Mesangial cell (primary cell): ENCODE measurements at places on chromosomes 13 and 19. TPM values are rescaled to one million over a fixed set of nuclear protein-coding genes. Genes with fewer than 3 reads are reported as not detected.

The SIGLEC10 gene
- not detected in 2 replicates for total RNA-seq

The OLFM2 gene
- 0.65 and 1.5 TPM in 2 replicates for total RNA-seq

The PINLYP gene
- total RNA-seq, result 1.3 and 4.6 TPM in 2 replicates

The KLF2 gene
- total RNA-seq, result 1.3 and 3.4 TPM in 2 replicates

The LRRC4B gene
- 0.25 and 0.33 TPM in 2 replicates for total RNA-seq

The C2CD4C gene
- total RNA-seq, result under 0.01 TPM in 1 of 2 replicates, not detected in the other

The SOX1 gene
- not detected in 2 replicates for total RNA-seq

The CRB3 gene
- 33.6 and 79.1 TPM in 2 replicates for total RNA-seq

The VSTM1 gene
- total RNA-seq, result not detected in 2 replicates

The DIAPH3 gene
- total RNA-seq, result 6.6 and 33.1 TPM in 2 replicates

The KLC3 gene
- 1.3 and 2.2 TPM in 2 replicates for total RNA-seq

The ZNF229 gene
- total RNA-seq, result 2.0 and 3.7 TPM in 2 replicates

The CBLC gene
- 1.3 and 1.8 TPM in 2 replicates for total RNA-seq

The VAV1 gene
- 0.13 TPM in 1 of 2 replicates, not detected in the other for total RNA-seq

The SULT2A1 gene
- not detected in 2 replicates for total RNA-seq

The TUBGCP3 gene
- 13.4 and 20.4 TPM in 2 replicates for total RNA-seq

The TNNI3 gene
- total RNA-seq, result 1.9 TPM in 1 of 2 replicates, not detected in the other

The CCDC169 gene
- 2.3 and 2.5 TPM in 2 replicates for total RNA-seq

The FXYD7 gene
- 0.25 TPM in 1 of 2 replicates, not detected in the other for total RNA-seq

The ZNF528 gene
- total RNA-seq, result 1.8 and 5.2 TPM in 2 replicates

The C19orf33 gene
- total RNA-seq, result 209 and 318 TPM in 2 replicates

The RSPH6A gene
- total RNA-seq, result under 0.01 TPM in 1 of 2 replicates, not detected in the other

The YIPF2 gene
- total RNA-seq, result 72.0 and 118 TPM in 2 replicates

The ZNF568 gene
- 3.1 and 4.4 TPM in 2 replicates for total RNA-seq

The TPTE2 gene
- total RNA-seq, result not detected in 2 replicates

The CBARP gene
- total RNA-seq, result 5.1 and 6.1 TPM in 2 replicates

The PTPRH gene
- 0.81 and 3.7 TPM in 2 replicates for total RNA-seq

The S1PR5 gene
- total RNA-seq, result 0.65 and 0.76 TPM in 2 replicates

The MISP3 gene
- total RNA-seq, result 0.49 and 3.3 TPM in 2 replicates

The RFXANK gene
- total RNA-seq, result 95.5 and 116 TPM in 2 replicates

The SSC5D gene
- 0.81 and 34.0 TPM in 2 replicates for total RNA-seq

The FCER2 gene
- not detected in 2 replicates for total RNA-seq

The CEACAM1 gene
- 0.13 TPM in 1 of 2 replicates, not detected in the other for total RNA-seq

The EBPL gene
- 60.0 and 72.5 TPM in 2 replicates for total RNA-seq

The FGF21 gene
- total RNA-seq, result not detected in 2 replicates

The SLC10A2 gene
- not detected in 2 replicates for total RNA-seq

The KMT5C gene
- 9.9 and 14.8 TPM in 2 replicates for total RNA-seq

The CYP4F8 gene
- total RNA-seq, result not detected in 2 replicates

The CYP2F1 gene
- not detected in 2 replicates for total RNA-seq

The IGSF23 gene
- total RNA-seq, result 2.9 TPM in 1 of 2 replicates, not detected in the other
